Dermis blood vessel endothelial cell (primary cell): ENCODE measurements at places on chromosomes 6 and 20. TPM values are rescaled to one million over a fixed set of nuclear protein-coding genes. Genes with fewer than 3 reads are reported as not detected.
A peak's percentile ranks its signal among the peaks of the same experiment; 100 is the strongest.

GRCh38 chr20:33281550-33282146 is 1.4 kb upstream of the BPIFB1 start:
- DNase-seq, result no peak

TTLL9 gene
- total RNA-seq, result 0.14 TPM in 1 of 2 replicates, not detected in the other

GRCh38 chr20:44115762-44116644 is 71.0 kb downstream of the JPH2 start:
- no peak for DNase-seq

DNA sequence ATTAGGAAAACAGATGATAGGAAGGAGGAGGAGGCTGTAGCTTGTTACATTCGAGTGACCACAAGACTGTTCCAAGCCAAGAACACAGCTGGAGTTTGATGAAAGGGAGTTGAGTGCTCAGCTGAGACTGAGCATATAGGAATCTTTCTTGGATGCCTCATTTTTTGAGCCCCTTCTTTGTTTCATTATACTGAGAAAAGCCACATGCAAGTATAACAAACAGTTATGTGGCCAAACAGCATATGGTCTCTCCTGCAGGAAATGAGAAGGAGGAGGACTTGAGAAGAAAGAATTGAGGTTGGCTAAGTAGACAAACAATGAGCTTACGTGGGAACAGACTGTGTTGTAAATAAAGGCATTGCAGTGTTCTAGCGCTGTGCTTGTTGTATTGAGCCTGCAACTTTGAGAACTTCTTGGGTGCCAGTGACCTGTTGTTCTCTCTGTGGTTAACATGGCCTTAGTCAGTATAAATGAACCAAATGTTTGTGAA is 78.3 kb downstream of the AKAP7 start:
- DNase-seq, result peak; percentile 28

GRCh38 chr20:60317401-60317800 is 359.2 kb downstream of the CDH26 start:
- no peak for DNase-seq

DNA sequence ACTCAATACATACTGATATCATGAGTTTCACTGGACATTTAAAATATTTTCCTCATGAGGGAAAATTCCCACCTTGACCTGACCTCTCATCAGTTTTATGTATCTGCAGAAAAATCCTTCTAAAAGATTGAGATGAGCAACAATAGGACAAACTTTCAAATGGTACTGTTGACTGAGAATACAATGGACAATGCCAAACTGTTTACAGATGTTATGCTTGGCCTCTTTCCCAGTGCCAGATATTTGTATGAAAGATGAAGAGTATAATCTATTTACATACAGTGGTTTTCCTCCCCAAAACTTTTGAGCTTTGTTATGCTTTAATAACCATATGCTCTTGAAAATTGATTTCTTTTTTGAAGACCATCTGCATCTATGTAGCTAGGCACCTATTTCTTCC is 245.1 kb upstream of the RSPO3 start:
- DNase-seq, result peak; percentile 37

VNN1 gene
- total RNA-seq, result not detected in 2 replicates

DNA sequence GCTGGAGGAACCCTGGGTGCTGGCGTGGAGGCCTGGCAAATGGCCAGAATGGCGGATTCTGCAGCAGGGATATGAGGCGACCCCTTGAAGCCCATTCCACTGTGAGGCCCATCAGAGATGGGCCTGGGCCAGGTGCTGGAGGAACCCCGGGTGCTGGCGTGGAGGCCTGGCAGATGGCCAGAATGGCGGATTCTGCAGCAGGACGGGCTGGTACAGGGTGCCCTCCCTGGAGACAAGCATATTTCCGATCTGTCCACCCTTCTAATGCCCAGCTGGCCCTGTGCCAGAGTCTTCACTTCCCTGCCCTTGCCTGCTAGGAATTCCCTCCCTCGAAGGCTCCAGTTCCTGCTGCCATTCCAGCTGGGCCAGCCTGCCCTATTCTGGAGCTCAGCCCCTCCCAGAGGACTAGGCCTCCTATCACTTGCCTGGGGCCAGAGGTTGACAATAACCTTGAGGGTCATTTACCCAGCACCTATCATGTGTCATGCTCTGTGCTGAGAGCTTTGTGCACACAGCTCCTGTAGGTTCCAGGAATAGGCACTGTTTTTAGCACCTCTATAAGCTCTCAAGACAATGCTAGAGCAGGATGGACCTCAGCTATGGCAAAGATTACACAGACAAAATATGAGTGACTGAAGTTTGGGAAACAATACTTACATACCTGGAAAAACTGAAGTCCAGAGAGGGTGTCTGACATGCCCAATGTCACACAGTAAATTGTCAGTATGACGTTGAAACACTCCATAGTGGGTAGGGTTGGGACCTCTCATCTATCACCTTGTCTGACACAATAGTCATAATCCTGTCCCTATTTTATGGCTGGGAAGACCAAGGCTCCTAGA is 21.4 kb downstream of the SUN5 start:
- peak; percentile 4 for DNase-seq

MLIP gene
- total RNA-seq, result 2.6 and 4.4 TPM in 2 replicates

- DNase-seq, result peak; percentile 25
These were observed 79.8 kb downstream of the KIF13A start for GRCh38 chr6:17907406-17908229.

DNA sequence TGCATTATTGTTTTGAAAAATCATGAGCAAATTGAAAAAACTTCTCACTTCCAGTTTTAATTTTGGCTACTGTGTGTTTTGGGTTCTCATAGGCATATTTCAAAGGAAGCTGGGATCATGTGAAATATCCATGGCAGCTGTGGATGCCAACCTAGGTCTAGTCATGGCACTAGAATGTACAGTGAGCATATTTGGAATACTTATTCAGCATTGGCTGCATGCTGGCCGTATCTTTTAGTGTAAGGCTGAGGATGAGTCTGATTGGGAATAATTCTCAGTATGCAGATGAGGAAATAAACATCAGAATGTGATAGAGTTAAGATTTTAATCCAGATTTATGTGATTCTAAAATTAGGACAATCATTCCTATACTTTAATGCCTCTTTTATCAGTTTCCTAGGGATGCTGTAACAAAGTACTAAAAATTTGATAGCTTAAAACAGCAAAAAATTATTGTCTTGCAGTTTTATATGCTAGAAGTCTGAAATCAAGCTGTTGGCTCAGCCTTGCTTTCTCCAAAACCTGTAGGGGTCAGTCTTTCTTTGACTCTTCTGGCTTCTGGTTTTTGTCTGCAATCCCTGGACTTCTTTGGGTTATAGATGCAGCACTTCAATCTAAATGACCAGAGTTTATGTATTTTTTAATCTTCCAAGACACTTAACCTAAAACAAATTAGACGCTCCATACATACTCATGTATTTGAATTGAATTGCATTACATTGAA is 37.7 kb upstream of the DEFB112 start:
- no peak for DNase-seq

HCK gene
- not detected in 2 replicates for total RNA-seq

DNA sequence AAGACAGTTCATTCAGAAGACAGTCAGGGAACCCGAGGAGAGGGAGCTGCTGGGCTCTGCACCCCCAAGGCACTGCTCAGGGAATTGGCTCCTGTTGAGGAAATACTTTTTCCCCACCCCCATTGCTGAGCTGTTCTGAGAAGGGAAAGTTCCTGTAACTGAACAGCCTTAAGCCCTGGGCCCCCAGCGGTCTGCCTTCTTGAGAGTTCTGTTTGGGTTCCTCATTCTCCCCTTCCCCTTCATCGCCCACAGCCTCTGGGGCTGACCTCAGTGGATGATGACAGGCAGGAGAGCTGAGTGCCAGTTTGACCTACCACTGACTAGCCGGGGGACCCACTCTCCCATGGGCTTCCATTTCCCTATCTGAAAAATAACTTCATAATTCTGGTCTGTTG is 10.7 kb downstream of the HCK start:
- DNase-seq, result no peak

GRCh38 chr20:58884966-58885365 is 32.5 kb downstream of the GNAS start:
- DNase-seq, result no peak

LIN28B gene
- not detected in 2 replicates for total RNA-seq

- DNase-seq, result no peak
These were observed 231.2 kb downstream of the DOK5 start for GRCh38 chr20:54706581-54706980.

GRCh38 chr20:46137816-46138215 is 19.7 kb downstream of the CD40 start:
- no peak for DNase-seq

- no peak for DNase-seq
These were observed 157.9 kb downstream of the SLC24A3 start for GRCh38 chr20:19370076-19371075.

DNA sequence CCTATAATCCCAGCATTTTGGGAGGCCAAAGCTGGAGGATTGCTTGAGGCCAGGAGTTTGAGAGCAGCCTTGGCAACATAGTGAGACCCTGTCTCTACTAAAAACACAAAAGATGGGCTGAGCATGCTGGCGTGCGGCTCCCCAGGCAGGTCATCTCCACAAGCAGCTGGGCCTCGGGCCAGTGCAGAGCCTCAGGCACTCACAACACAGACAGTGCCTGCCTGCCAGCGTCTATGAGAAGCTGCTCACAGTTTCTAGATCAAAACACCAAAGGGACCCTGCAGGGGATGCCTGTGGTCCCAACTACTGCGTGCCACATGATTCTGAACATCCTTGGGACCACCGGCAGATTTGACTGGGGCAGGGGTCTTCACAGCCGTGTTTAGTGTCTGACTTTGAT is 59.4 kb downstream of the GINS1 start:
- DNase-seq, result no peak

RIPPLY2 gene
- total RNA-seq, result 0.42 TPM in 1 of 2 replicates, not detected in the other

- no peak for DNase-seq
These were observed 6.4 kb upstream of the COL9A1 start for GRCh38 chr6:70309243-70309642.

- DNase-seq, result no peak
These were observed 59.2 kb downstream of the STMND1 start for GRCh38 chr6:17161076-17161475.

GRCh38 chr6:64100702-64101303 is 465.2 kb downstream of the PHF3 start:
- DNase-seq, result no peak

DNA sequence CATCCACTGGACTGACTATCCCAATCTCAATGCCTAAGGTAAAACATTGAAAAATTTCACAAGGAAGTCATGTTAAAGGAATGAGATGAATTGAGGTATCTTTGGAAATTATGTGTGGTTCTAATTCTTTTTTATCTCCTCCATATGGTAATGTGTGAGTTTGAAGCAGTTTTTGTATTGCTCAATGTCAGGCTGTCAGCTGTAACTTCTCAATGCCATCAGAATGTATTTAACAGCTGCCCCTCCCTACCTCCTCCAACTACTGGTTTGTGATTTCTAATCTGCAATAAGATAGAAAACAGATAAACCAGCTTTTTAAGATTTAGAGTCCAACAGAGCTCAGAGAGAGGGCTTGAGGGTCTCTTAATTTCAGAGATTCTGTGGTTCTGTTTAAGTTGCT is 1005.8 kb upstream of the ADGRB3 start:
- DNase-seq, result no peak

- no peak for DNase-seq
These were observed 798 bp upstream of the SNAP91 start for GRCh38 chr6:83709748-83710050.

DNA sequence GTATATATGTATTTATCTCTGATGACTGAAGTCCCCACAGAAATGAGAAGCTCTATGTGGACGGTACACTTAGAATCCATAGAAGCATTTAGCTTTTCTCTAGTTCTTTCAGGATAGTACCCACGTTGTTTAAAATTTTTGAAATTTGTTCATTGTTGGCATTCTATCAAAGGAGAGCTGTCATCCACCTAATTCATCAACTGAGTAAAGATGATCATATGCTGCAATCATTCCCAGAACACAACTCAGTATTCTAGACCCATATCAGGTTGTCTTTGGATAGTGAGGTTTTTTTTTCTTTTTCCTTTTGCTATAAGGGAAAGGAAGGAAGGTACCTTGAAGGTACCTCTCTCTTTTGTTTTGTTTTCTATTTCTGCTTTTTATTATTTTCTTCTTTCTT is 9.3 kb downstream of the SERAC1 start:
- DNase-seq, result no peak

DNA sequence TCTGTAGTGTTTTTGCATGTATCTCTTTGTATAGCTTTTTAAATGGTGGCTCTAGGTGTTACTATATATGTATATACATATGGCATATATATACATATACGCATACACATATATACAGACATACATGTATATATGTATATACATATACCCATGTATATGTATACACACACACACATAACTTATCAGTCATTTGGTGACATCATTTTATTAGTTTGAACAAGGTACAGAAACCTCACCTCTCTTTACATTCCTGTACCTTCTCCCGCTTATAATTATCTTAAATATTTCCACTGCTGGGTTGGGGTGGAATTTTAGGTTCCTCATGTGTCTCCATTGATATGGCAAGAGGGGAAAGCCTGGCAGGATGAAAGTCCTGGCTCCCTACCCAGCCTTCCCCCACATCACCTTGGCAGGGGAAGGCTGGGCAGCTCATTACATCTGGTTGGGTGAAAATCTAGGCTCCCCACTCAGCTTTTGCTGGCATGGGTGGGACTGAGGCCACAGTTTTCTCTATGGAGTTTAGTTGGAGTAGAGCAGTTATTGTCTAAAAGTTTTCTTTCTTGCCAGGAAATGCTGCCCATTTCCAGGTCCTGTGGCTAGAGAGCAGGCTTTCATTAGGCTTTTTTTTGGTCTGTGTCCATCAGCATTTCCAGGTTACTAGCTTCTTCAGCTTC is 7.6 kb downstream of the GLO1 start:
- no peak for DNase-seq

LST1 gene
- total RNA-seq, result 0.37 TPM in 1 of 2 replicates, not detected in the other

GRCh38 chr20:59481067-59481466 is 123.3 kb upstream of the PHACTR3 start:
- DNase-seq, result no peak

DNA sequence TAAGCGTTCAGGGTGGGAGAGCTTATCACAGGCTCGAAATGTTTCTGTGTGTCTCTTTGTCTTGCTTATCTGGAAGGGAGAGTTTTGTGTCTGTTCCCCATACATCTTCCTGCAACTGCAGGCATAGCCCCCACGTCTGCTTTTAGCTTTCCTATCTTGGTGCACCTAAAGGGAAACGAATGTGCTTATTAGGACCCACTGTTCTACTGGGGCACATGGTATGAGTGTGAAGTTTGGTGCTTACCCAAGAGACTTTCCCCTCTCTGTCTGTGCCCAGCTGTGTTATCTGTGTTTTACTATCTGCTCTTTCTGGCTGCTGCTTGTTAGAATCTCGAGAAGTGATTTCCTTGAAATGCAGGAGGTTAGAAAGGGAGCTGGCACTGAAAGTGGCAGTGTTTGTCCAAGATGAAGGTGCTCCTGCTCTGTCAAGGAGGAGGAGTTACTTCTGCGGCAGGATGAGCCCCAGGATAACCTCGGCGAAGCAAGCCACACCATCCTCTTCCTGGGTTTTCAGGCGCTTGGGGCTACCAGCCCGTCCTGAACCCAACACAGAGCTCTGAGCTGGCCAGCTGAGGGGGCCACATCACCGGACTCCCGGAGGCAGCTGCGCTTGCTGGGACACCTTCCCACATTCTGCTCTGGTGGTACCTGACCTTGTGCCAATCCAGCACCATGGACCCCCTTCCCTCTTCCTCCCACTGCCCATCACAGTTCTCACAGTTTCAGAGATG is 23.4 kb downstream of the DYNLT1 start:
- DNase-seq, result no peak

GRCh38 chr6:78810146-78810545 is 57.2 kb upstream of the IRAK1BP1 start:
- peak; percentile 75 for DNase-seq

- DNase-seq, result no peak
These were observed 9.9 kb upstream of the FAM50B start for GRCh38 chr6:3838992-3839867.
